ENCODE measurements at places on chromosomes 5 and 9.

DNA sequence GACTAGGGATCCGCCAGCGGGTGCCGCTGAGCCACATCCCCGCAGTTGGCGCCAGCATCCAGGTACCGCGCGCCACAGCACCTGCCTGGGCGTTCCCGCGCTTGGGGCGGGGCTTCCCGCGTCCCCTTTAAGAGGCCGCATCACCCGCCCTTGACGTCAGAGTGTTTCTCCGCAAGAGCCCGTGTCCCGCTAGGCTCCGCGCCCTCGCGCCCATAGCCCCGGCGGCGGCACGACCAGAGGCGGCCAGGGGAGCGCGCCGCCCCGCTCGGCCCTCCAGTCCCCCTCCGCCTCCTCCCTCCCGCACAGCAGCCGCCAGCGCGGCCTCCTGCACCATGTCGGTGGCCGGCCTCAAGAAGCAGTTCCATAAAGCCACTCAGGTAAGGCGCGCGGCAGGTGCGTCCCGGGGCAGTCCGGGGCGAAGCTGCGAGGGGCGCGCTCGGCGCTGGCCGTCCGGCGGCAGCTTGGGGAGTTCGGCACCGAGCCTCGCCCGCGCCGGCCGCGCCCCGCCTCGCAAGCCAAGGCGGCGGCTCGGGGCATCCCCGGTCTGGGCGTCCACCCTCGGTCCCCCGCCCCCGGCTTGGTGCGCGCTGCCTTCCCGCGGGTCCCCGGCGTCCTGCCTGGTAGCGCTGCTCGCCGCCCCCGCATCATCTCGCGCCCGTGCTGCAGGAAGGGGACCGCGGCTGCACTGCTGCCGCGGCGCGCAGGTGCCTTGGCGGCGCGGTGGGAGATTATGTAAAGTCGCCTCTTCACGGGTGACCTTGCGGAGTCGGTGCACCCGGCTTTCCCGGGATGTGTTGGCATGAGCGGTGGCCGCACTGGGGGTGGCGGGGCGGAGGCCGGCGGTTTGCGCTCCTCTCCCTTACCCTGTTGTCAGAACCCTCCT is at the start of gene SH3GL2:
Gene SH3GL2 (plus strand): TSS at position 156 of the 883 bp plus-strand sequence.
- DNase-seq = peak; percentile 10

GRCh38 chr5:67518227-67518626 is 321.6 kb upstream of the CD180 start:
- DNase-seq = no peak

DNA sequence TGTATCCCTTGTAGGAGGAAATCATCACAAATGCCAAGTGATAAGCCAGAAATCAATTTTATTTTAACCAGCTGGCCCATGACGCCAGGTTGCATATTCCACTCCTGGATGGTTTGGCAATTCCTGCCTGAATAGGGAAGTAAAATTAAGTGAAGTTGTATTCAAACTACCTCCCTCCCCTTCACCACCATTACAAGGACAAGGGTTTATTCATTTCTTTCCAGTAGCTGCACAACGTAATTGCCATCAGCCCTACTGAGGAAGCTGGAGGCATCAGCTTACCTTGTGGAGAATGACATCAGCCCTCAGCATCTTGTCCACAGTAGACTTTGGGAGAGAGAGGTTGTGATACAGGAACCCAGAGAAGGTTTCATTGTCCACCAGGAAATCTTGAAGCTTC is 66.6 kb downstream of the ABCA1 start:
- no peak for DNase-seq

DNA sequence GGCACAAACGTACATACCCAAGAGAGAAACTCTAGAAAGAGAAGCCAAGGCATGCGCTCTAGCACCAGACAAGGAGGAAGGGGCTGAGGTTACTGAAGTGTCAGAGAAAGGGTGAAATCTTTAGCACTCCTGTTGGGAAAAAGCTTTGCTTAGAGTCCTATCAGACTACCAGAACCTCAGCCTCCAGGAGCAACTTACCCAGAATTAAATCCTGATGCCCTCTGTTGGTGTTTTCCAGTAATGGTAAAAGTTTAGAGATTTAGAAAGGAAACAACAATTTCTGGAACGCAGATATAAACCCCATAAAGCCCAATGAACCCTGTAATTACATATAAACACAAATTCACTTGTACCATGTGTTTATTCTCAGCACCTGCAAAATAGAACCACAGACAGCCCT is 33.2 kb upstream of the ASTN2 start:
- DNase-seq = no peak

DNA sequence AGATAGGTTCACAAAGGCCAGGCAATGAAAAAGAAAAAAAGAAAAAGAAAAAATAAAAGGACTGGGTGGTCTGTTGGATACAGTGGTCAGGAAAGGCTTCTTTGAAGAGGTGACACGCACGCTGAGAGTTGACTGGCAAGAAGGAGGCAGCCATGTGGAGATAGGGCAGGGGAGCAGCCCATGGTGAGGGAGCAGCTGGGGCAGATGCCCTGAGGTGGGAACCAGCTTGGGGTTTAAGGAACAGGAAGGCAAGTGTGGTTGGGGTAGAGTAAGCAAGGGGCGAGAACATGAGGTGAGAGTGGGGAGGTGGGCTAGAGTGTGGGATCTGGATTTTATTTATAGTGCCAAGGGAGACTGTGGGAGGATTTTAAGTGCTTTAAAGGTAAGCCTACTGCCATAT is 6.8 kb downstream of the ENHO start:
- no peak for DNase-seq

- no peak for DNase-seq
Measured at GRCh38 chr5:55360190-55360589, 52.4 kb downstream of the MTREX start.

- DNase-seq = no peak
Measured at GRCh38 chr9:134214386-134214765, 50.0 kb upstream of the RNU6ATAC start.

GRCh38 chr5:172453986-172454357 is 353 bp downstream of the SH3PXD2B start:
- peak; percentile 70 for DNase-seq

GRCh38 chr5:64880821-64881220 is 112.1 kb downstream of the CWC27 start:
- DNase-seq = no peak

GRCh38 chr5:96157841-96158291 is 196.2 kb upstream of the ELL2 start:
- no peak for DNase-seq

GRCh38 chr5:148177207-148177606 is 8.9 kb downstream of the SPINK14 start:
- no peak for DNase-seq

- no peak for DNase-seq
Measured at GRCh38 chr9:79917421-79917820, 345.7 kb downstream of the TLE4 start.

DNA sequence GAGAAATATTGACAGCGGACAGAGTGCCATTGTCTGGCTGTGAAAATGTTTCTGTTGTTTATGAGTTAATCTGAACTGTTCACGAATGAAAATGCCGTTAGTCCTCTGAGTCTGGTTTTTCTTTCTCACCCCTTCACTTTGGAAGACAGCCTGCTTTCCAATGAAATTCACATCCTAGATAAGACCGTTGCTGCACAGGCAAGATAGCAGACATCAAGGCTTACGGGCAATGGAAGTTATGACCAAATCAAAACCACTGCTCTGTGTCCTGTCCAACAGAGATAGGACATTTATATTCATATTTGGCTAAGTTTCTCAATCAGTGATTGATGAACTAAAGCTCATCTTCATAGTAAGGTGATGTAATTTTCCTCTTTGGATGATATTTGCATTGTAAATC is 180.0 kb upstream of the DMAC1 start:
- DNase-seq = no peak

GRCh38 chr5:32307769-32308194 is 5.0 kb downstream of the MTMR12 start:
- DNase-seq = no peak

GRCh38 chr5:110048491-110048890 is 358.8 kb downstream of the MAN2A1 start:
- no peak for DNase-seq

- DNase-seq = no peak
Measured at GRCh38 chr5:141772281-141772680, 90.3 kb upstream of the ARAP3 start.

DNA sequence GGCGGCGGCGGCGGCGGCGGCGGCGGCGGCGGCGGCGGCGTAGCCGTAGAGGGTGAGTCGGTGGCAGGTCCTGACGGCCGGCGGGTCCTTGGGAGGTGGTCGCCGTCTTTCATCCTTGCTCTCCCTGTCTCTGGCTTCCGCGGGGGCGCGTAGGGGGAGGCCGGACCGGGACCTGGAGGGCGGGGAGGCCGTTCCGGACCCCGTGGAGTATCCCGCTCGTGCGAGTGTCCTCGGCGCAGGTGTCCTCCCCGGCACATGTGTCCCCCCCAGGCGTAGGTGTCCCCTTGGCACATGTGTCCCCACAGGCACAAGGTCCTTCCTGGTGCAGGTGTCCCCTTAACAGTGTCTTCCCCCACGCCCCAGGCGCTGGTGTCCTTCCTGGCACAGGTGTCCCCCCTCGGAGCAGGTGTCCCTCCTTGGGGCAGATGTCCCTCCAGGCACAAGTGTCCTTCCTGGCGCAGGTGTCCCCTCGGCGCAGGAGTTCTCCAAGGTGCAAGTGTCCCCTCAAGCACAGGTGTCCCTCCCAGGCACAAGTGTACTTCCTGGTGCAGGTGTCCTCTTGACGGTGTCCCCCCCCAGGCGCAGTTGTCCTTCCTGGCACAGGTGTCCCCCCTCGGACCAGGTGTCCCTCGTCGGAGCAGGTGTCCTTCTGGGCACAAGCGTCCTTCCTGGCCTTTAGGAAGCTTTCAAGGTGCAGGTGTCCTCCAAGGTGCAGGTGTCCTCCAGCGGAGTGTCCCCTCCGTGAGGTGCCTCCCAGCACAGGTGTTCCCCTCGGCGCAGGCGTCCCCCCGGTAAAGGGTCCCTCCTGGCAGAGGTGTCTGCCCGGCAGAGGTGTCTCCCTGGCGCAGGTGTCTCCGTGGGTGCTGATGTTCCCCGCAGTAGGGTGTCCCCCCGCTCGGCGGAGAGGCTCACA is 519 bp downstream of the EXOC3 start:
- DNase-seq = no peak

GRCh38 chr5:33244441-33245150 is 196.2 kb upstream of the TARS1 start:
- no peak for DNase-seq
